NCI-H2227 treated with DMSO at 0.1 percent for 48 hours (cell line): ENCODE measurements at places on chromosomes 3 and 15.
A peak's percentile ranks its signal among the peaks of the same experiment; 100 is the strongest.

DNA sequence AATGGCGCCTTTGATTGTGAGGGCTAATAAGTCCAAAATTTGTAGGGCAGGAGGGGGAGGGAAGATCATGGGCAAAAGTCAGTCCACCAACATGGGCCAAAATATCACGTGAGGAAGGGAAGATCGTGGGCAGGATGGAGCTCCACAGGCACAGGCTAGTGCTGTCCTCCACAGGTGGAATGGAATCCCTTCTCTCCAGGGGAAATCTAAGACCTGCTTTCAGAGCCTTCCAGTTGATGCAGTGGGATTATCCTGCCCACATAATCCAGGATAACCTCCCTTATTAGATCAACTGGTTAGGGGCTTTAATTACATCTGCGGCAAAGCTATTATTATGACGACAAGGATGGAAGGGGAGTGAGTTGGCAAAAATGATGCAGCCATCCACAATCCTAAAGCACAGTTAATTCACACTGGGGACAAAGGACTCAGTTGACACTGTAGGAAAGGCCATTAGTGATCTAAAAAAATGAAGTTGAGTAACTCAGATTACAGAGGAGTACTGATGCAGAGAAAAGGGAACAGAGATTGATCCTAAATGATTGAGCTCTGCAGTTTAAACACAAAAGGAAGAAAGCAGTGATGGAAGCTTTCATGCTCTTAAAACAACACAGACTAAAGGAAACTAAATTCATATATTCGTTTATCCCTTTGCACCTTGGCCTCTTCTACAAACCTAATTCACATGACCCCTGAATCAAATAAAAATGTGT is 159.8 kb downstream of the AKAP13 start:
- DNase-seq: no peak

DNA sequence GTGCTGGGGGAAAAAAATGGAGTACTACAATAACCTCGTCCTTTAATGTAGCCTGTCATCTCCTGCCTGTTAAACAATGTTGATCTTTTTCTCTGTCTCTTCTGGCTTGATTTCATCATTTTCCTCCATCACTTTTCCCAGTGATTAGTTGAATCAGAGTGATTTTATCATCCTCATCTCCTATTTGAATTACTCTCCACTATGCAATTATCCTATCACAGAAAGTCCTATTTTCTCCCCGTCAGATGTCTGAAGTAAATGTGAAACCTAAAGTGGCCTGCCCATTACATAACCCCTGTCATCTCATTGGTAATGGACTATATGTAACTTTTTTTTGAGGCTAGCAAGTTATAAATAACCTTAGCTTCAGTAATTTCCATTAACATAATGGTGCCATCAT is 201.8 kb downstream of the CACNA2D3 start:
- DNase-seq: peak; percentile 71

DNA sequence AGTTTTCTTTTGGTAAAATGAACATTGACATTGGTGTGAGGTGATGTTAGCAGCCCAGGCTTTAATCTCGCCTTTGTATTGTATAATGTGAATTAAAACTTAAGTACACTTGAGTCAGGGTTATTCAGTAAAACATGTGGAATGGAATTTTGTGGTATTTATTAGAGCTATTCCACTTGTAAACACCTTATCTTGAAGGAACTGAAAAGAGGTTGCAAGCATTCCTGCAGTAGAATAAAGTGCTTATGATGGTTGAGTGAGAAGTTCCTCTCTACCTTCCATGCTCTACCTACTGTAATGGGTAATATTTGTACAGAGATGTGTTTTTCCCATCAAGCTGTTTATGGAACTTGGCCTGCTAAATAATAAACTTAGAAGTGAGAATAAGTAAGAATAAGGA is 36.1 kb downstream of the HMG20A start:
- DNase-seq: no peak

DNA sequence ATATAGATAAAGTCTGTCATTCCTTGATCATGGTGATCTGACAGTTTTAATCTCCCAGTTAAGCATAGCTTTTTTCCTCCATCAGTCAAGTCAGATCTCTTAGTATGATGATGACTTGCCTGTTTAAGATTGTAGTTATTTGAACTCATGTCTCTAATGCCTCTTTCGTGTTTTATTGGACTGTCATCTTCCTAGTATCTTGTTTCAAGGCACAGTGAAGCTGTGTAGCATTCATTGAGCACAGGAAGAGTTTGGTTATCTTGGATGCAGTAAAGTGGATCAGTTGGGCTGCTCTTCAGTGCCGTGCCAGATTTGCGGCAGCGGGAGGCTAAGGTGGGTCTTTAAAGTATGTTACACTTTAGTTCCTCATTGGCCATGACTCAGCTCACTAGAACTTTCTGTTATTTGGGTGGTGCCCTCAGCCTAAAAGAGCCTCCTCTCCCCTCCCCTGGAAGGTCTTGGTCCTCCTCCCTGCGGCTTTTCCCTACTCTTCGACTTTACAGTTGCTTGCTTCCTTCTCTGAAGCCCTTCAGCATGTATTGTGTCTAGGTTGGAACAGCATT is 45.7 kb upstream of the SKOR1 start:
- no peak for DNase-seq

DNA sequence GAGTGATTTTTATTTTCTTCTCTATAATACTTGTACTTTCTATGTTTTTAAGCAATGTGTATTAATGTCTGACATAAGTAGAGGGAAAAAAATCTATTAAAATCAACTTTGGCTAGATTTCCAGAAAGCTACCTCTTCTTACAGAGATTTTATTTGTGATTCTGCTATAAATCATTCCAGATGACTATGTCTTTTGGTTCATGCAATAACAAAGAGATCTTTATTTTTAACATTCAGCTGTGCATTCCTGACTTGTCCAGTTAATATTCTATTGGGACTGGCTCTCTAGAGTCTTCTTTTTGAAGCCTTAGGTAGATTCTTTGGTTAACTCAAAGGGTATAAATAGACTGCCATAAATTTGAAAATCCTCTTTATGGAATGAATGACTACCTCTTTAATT is 74.3 kb upstream of the ARPP21 start:
- no peak for DNase-seq

GRCh38 chr15:51620641-51621040 is 1.9 kb downstream of the DMXL2 start:
- peak; percentile 8 for DNase-seq

GRCh38 chr3:16335772-16336645 is 71.0 kb downstream of the OXNAD1 start:
- DNase-seq: no peak

GRCh38 chr3:59374091-59374817 is 324.4 kb upstream of the CFAP20DC start:
- no peak for DNase-seq

GRCh38 chr3:100702980-100703345 is 6.3 kb upstream of the TFG start:
- DNase-seq: no peak

- no peak for DNase-seq
Measured at GRCh38 chr3:72625602-72626337, 222.5 kb downstream of the SHQ1 start.

- no peak for DNase-seq
Measured at GRCh38 chr3:170749765-170750477, 120.1 kb downstream of the RPL22L1 start.

DNA sequence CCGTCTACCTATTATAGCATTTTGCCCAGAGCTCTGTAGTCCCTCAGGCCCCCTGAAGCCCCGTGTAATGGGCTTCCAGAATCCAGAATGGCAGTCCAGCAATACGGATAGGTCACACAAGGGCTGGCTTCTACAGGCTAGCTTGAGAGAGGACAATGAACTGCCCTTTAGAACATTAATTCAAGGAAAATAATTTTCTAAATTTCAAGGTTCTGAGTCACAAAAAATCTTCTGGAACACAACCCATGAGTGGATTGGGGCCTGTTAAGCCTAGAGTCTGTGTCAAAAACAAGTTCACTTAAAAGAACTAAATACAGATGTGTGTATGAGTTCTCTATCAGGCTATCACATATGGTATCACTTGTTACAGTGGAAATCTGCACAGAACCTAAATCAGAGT is 28.8 kb downstream of the DCP1A start:
- no peak for DNase-seq

- no peak for DNase-seq
Measured at GRCh38 chr3:23496165-23496564, 293.0 kb downstream of the UBE2E2 start.

DNA sequence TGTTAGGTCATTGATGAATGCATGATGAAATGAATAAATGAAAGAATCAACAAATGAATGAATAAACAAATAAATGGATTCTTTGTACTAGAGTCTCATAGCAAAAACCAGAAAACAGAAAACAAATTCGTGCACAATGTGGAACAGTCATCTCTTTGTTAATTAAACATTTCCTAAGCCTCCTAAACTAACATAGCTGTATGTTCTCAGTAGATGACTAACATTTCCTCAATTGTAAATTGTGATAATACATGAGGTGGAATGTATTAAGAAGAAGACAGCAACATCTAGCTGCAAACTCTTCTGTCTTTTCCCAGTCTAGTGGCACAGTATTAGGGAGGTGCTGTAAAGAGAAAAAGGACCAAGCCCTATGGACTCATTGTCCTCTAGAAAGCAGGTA is 1021.0 kb downstream of the MCTP2 start:
- no peak for DNase-seq

DNA sequence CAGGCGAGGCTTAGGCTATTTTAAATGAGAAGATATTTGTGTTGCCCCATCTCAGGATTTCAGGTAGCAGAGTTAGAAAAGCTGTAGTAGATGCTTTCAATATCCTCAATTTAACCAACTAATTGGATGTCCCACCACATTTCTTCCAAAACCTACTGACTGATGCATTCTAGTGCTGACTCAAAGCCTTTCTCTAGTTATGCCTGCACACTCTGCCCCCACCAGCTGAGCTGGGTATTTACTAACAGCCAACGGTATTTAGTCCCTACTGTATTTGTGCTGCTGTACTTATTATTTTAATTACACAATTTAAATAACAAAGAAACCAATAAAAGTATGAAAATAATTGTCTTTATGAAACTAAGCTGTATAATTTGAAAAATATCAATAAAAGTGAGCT is 139.5 kb downstream of the OSBPL10 start:
- no peak for DNase-seq

DNA sequence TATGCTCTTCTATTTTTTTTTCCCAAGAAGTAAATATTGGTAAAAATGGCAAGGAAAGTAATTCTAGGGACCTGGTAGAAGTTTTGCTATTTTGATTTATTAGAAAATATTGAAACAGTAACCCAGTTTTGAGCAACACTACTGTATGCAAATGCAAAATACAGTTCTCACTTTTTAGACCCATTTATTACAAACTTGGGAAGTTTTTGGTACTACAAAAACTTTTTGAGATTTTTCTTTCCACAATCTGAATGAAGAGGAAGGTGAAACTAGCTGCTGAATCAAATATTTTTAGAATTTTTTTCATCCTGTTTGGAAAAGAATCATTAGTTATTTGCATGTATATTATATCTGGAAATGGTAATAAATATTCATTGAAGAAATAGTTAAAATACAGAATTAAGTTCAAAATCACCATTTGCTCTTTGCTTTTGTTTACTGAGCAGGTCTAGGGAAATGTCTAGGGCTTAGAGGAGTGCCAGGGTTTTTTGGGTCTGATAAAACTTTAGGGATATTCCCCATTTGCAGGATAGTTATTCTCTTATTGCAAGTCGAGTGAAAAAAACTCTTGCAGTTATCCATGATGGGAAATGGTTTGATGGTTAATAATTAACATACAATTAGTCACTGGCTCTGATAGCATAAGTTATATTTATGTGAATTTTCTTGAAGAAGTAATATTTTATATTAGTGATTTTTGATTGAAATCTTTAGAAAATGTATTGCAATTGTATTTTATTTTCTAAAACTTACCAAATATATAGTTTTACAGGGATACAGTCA is 47.0 kb downstream of the TCF12 start:
- no peak for DNase-seq

- DNase-seq: no peak
Measured at GRCh38 chr15:101275018-101275417, 2.3 kb downstream of the SELENOS start.

GRCh38 chr3:152313430-152313829 is 44.7 kb downstream of the MBNL1 start:
- DNase-seq: no peak

DNA sequence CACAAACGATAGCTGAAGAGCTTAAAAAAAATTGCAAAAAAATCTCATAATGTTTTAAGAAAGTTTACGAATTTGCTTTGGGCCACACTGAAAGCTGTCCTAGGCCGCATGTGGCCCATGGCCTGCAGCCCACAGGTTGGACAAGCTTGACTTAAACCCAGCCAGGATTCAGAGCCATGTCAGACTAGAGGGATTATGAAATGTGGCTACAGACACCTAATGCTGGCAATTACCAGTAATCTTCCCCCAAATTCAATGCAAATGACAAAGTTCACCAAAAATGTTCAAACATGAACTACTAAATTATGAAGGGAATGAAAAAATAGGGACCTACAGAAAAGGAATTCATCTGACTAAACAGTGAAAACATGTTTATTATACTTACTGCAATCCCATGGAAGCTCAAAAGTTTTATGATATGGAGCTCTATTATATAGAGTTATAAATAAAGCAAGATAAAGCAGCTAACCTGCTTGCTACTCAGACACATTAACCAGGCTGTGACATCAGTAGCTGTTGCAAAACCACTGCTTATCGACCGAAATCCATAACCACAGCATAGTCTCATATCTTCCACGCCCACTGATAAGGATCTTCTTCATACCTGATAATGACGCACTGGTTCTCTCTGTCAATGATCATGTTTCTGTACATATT is 49.2 kb downstream of the LDHAL6B start:
- DNase-seq: no peak

- no peak for DNase-seq
Measured at GRCh38 chr15:31788104-31788503, 242.2 kb upstream of the CHRNA7 start.
